Renal cortex interstitium (tissue), 15 donors: ENCODE measurements at places on chromosomes 11 and 22.

DNA sequence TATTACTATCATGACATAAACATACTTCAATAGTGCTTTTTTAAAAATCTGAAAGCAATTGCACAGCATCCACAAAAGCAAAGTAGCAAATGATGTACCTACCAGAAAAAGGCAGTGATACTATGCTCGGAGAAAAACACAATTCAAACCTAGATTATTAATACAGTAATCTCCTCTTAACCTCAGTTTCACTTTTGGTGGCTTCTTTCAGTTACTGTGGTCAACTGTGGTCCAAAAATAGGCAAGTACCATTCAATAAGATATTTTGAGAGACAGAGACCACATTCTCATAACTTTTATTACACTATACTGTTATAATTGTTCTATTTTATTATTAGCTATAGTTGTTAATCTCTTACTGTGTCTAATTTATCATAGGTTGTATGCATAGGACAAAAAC, 20.8 kb downstream of the KCNA4 start:
- no peak for DNase-seq

DNA sequence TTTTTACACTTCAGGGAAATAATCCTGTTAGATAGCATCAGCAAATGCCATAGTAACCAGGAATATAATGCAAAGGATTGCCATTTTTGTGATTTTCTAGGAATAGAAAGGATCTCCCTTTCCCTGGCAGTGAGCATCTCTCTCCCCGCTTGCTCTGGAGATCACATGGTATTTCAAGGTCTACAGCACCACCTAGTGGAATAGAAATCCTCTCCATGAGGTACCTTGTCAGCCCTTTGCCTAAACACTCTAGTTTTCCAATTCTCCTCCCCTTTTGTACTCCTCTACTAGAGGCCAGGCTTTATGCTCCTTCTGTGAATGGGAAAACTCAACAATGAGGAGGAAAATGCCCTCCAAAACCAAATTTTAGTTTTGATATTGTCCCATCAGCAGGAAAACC, 78.4 kb downstream of the XRRA1 start:
- no peak for DNase-seq

- DNase-seq = no peak
Measured at GRCh38 chr22:46589871-46590271, 30.3 kb upstream of the GRAMD4 start.

DNA sequence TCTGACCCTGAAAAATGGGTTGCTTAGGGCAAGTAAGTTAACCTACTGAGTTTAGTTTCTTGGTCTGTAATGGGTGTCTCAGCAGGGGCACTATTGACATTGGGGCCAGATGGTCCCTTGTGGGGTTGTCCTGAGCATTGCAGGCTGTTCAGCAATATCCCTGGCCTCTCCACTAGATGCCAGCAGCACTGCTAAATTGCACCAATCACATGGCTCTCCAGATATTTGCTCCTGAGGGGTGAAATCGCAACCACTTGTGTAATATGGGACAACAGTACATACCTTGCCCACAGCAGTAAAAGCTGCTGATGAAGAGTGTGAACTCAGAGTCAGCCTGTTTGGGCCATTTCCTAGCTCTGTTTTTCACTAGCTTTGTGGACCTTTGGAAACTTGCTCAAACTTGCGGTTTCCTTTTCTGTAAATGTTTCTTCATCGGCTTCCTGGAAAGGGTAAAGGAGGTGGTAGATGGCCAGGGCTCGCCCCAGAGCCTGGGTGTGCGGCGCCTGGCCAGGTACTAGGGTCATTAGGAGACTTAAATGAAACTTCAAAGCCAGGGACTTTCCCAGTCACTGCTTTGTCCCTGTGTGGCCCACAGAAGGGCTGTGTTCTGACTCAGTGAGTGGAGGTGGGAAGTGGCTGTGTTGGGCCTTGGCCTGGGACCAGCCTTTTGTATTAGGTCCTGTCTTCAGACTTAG, 13.0 kb downstream of the NCF4 start:
- DNase-seq = peak; percentile 21

DNA sequence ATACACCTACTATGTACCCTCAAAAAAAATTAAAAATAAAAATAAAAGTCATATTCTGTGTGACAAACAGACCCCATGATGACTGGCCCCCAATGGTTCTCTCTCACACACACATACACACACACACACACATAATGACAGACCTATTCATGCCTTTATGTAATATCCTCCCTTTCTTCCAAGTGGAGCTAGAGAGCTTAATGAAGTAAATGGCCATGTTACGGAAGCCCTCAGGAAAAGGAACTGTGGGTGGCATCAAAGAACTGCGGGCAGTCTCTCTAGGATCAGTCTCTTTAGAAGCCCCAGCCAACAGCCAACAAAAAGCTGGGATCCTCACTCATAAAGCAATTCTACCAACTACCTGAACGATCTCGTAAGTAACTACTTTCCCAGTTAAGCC, 125.5 kb downstream of the SIK3 start:
- DNase-seq = no peak

DNA sequence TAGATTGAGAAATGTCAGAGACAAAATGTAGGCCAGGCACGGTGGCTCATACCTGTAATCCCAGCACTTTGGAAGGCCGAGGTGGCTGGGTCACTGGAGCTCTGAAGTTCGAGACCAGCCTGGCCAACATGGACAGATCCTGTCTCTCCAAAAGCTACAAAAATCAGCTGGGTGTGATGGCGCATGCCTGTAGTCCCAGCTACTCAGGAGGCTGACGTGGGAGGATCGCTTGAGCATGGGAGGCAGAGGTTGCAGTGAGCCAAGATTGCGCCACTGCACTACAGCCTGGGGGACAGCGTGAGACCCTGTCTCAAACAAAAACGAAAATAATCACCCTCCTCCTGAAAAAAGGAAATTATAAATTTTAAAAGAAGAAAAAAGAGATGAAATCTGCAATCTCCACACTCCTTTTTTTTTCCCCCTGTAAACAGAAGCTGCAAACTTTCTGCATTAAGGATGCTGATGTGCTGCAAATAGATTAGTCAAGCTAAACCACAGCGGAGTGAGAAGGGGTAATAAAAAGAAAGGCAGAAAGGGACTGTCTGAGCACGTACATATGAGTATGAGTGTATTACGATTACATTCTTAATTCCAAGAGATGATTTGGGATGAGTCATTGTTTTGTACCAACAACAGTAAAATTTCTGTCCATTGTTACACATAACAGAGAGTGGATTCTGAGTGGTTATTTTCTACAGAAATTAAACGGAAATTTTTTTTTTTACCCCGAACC, 87.3 kb downstream of the SIK3 start:
- DNase-seq = no peak

GRCh38 chr11:12922980-12923507, 86.1 kb upstream of the RASSF10 start:
- no peak for DNase-seq

GRCh38 chr11:121670805-121671282, 218.1 kb upstream of the SORL1-AS1 start:
- DNase-seq = no peak

DNA sequence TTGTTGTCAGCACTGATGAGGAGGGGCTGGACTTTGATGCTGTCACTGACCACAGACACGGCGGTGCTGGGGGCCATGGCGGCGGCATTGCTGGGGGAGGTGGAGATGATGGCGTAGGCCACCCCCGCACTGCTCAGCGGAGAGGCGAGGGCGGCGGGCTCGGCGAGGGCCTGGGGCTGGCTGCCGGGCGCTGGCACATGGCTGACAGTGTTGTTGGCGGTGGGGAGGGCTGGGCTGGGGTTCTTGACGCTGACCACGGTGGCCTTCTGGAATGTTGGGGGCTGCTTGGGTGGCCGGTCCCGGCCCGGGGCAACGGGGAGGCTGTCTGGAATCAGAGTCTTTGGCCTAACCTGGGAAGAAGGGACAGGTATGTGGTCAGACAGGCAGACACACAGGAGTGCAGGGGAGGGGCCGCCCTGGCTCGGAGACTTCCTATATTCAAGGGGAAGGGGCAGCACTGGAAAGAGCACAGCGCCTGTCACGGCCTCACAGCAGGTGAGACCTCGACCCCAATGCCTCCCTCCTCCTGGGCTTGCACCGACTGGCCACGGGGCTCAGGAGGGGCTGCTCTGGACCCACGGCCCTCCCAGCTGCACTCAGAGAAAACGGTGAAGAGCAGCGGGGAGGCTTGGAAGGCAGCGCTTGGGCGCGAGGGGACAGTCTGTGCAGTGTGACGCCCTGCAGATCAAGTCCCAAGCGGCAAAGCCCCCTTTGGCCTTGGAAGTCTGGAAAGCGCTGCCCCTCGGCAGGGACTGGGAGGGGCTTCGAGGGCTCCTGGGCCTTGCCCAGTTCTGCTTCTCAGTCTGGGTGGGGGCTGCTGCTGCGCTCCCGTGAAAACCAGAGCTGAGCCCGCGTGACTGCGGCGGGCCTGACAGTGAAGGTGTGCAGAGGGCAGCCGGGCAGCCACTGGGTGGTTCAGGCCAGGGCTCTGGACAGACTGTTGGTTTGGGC, 93.2 kb downstream of the PHF21B start:
- DNase-seq = no peak

DNA sequence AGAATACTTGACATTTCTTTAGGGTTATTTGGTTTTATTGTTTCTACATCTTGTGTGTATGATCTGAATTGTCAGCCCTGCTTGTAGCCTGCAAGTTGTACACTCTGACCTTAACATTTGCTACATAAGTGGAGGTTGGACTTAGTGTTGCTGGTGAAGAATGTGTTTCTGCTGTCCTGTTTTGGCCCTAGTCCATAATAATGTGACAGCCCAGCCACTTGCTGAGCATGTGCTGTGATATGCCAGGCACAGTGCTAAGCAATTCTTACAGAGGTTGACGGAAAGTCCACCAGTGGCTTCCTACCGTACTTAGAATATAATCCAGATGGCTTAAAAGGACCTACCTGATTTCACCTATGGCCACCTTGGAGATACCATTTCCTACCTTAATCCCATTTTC, 526.6 kb downstream of the NELL1 start:
- no peak for DNase-seq

DNA sequence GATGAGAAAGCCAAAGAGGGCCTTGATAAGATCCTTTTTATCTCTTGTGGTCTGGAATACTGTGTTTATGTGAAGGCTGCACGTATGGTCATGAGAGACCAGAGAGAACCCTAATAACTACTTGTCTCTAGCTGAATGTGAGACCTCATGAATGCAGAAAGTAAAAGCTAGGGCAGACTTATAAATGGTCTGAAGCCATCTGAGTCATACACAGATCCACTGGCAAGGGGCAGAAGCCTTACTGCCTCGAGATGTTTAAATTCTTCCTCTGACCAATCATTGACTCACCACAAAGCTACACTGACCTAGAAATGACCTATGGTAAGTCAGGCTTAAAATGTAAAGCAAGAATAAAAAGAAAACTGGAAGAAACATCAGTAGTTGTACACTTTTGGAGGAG, 22.7 kb upstream of the OR4B1 start:
- no peak for DNase-seq

DNA sequence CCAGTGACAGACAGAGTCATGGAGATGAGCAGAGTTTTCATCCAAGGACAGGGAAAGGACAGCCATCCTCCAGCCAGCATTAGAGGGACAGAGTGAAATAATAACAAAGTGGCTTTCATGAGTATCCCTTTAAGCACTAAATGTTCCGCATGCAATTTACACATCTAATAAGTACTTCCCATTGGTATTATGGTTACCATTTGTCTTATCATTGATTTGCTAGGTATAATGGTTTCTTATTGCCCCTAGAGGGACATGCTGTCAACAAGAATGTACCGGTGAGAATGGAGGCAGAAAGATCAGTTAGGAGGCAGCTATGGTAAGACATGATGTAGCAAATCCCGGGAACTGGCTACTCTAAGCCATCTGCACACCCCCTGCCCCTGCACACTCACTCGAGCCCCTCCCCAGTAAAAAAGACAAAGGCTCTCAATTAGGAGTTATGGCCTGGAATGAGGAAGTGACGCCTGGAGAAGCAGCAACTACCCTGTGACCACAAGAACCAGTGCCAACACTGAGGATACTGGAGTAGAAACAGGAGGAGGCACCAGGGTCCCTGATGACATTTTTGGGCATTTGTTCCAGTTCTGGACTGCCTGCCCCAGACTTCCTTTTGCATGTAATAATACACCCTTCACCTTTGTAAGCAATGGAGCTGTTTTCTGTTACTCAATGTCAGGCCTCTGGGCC, 30.2 kb upstream of the HMGXB4 start:
- DNase-seq = no peak

DNA sequence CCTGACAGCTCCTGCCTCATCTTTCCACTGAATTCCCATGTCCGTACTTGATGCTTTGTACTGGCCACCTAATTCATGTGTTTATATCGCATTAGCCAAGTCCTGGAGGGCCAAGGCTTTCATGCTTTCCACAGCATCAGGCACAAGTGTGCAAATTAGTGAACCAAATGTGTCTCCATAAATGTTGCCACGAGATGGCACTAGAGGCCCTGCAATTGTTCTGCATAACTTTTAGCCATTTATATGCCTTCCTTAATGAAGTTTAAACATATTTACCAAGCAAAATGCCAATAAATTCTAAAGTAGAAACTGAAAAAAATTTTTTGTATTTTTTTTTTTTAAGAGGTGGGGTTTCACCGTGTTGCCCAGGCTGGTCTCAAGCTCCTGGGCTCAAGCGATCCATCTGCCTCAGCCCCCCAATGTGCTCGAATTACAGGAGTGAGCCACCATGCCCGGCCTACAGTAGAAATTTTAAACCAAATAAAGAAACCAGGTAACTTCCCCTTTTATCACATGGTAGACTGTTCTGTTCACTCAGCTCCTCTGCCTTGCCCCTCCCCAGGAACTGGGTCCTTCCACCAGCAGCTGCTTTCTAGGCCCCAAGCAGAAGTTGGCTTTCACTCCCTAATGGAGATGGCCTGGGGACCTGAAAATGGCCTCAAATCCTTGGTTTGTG, 20.8 kb upstream of the IL18BP start:
- no peak for DNase-seq

- no peak for DNase-seq
Measured at GRCh38 chr11:134343646-134344045, 11.9 kb downstream of the GLB1L2 start.

GRCh38 chr11:48094643-48095339, 114.4 kb downstream of the PTPRJ start:
- DNase-seq = no peak

- no peak for DNase-seq
Measured at GRCh38 chr11:61338783-61339489, 5.9 kb downstream of the TKFC start.

DNA sequence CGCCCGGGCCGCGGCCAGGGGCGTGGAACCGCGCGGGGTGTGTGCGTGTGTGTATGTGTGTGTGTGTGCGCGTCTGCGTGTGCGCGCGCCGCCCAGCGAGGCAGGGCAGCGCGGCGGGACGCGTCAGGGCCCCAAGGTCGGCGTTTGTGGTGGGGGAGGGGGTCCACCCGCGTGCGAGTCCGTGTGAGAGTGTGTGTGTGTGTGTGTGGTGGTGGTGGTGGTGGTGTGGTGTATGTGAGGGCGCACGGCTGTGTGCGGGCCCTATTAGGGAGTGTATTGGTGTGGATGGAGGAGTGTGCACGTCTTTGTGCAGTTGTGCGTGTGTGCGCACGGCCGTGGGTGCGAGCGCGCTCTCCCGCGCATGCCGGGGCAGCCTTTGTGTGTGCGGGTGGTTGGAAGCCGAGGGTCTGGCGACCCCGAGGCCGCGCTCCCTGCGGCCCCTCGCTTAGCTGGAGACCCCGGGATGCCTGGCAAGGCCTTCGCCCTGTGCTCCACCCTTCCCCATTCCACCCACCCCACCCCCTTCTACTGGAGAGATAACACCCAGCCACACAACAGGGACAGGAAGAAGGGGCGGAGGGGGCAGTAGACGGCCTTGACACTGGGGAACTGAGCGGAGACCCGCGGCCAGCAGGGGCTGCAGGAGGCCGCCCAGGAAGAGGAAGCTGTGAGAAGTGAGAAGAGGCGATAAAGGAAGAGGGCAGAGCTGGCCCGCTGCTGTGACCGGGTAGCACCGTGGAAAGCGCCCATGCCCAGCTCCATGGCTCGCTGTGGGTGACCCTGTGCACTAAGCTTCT, 528 bp upstream of the ARRB1 start:
- no peak for DNase-seq

GRCh38 chr11:21285104-21285503, 615.7 kb downstream of the NELL1 start:
- no peak for DNase-seq
